ENCODE measurements at places on chromosomes 7 and 10. TPM values are rescaled to one million over a fixed set of nuclear protein-coding genes. Genes with fewer than 3 reads are reported as not detected.

- DNase-seq, result no peak
Observed at GRCh38 chr10:121087129-121087528, 236.0 kb downstream of the WDR11 start.

GRCh38 chr7:92831716-92832533 is 4.4 kb downstream of the CDK6 start:
- no peak for DNase-seq

DNA sequence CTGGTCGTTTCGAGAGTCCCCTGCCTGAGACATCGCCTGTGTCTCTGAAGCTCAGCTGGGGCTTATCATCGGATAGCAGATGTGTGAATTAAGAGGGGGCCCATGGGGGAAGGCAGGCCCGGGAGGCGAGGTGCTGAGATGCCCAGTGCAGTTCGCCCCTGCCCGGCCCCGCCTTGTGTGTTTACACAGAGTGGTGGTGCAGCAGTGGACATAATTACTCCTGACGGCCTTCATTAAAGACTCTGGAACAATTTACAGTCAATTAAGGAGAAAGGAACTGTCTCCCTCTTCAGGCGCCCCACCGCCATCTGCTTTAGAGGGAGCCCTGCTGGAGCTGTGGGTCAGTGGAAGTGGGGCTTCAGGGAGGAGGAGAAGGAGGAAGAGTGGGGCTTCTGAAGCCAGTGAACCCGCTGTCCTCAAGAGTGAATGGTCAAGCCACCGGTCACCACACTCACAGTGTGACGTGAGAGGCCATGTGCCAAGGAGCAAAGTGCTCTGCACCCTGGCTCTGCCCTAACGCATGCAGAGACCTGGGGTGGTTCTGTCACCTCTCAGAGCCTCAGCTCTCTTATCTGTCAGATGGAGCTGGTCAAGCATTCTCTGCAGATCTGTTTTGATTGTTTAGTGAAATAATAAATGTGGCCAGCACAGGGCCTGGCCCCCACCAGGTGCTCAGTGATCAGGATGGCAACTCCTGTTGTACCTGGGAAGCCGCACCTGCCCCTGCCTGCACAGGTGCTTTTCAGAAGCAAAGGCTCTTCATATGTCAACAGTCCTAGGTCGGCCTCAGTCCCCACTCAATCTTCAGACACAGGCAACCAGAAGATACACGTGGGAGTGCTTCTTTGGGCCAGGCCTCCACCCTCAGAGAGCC is 65.6 kb downstream of the CDH23 start:
- no peak for DNase-seq

- no peak for DNase-seq
Observed at GRCh38 chr10:126171555-126171954, 216.7 kb downstream of the ADAM12 start.

- no peak for DNase-seq
Observed at GRCh38 chr10:16408379-16408778, 28.4 kb upstream of the PTER start.

- DNase-seq, result no peak
Observed at GRCh38 chr7:117673839-117674238, 194.0 kb downstream of the CFTR start.

GRCh38 chr10:62082729-62083411 is 181.4 kb downstream of the ARID5B start:
- DNase-seq, result no peak

DNA sequence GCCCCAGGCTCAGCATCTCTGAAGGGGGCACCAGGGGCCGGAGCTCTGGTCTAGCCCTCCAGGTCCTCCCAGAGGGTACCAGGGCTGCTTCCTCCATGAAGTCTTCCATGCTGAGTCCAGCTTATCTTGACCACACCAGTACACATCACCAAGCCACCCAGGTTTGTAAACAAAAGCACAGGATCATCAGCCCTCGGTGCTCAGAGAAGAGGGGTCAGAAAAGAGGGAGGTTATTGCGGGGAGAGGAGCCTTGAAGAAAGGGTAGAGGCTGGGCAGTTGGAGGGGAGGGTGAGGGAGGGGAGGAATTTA is 23.9 kb downstream of the AQP1 start:
- no peak for DNase-seq

GRCh38 chr10:133455196-133455595 is 1.5 kb downstream of the SCART1 start:
- DNase-seq, result no peak

GRCh38 chr7:112790586-112791003 is 402 bp upstream of the TMEM168 start:
- no peak for DNase-seq

- no peak for DNase-seq
Observed at GRCh38 chr10:35268323-35268722, 68.0 kb upstream of the CCNY start.

DNA sequence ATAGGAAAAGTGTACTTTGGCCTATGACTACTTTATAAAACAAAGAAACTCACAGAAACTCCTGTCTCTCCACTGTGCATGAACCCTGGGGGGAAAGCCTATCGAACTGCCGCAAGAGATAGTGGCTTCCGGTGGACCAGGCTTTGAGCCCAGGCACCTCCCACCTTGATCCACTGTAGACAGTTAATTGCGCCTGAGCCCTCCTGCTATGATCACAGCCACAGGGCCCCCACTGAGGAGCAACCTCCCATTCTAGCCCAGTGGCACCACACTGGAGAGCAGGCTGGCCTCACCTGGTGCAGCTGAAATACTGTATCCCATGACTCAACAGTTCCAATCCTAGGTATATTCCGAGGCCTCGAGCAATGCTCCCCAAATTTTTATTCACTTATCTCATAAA is 98.8 kb downstream of the COBL start:
- DNase-seq, result no peak

- no peak for DNase-seq
Observed at GRCh38 chr10:48880016-48880705, 59.5 kb downstream of the LRRC18 start.

Gene UNCX
- total RNA-seq, result not detected

Gene ERV3-1
- total RNA-seq, result 17.3 TPM

Gene MSMB
- not detected for total RNA-seq

Gene MKI67
- total RNA-seq, result 256 TPM

Gene EBLN1
- total RNA-seq, result not detected

Gene HGF
- not detected for total RNA-seq

Gene ANKRD2
- 0.23 TPM for total RNA-seq

Data from activated naive CD8-positive, alpha-beta T cell treated with anti-CD3 and anti-CD28 coated beads, Interleukin-2, amount 10 ng/mL, durations not matched to agents 7 days and 5 days (primary cell).